NCI-H187 (cell line): ENCODE measurements at places on chromosomes 1 and 21.

DNA sequence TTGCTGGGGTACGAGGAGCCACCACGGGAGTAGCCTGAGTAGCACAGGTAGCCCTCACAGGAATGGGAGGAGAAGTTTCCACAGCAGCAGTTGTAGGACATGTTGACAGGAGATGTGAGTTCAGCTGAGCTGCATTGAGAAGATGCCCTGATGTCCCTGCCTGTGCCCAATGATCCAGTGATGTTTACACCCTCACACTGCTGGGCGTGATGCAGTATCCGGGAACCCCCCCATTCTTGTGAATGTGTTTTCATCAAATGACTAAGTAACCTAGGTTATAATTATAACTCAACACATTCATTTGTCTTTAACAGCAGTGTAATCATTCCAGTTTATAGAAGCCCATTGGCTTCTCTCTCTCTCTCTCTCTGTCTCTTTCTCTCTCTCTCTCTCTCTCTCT, at the start of gene KRTAP23-1:
Gene KRTAP23-1, minus strand, starts transcription at position 101 of the 400 bp plus-strand sequence. Its CDS starts 0 bp downstream, at position 101.
- DNase-seq = no peak

GRCh38 chr1:91015358-91015780, 6.5 kb downstream of the ZNF644 start:
- no peak for DNase-seq

DNA sequence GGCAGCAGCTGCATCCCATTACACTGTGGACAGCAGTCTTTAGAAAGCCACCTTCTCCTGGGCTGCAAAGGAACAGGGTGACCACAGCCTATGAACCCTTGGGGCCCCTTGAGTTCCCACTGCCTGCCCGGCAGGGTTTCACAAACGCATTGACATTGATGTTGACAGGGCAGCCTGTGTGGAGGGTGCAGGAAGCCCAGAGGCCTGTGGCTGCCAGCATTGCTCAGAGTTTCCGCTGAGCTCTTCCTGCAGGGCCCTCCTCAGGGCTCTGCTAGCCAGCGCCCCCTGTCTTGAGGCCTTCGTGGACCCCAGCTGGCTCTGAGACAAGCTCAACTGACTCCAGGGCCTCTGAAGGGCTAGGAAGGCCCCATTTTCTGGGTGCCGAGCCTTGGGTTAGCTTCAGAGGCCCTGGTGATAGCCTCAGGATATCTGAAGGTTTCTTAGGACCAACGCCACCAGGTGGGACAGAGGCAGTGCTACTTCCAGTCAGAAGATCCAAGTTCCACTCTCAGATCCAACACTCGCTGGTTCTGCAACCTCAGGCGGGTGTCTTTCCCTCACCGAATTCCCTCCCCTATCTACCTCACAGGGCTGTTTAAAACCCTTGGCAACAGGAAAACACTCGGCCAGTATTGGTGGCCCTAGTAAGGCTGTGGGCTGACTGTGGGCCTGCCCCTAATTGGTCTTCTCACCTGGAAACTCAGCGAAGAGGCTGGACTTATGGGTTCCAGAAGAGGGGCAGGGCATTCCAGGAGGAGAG, 27.2 kb upstream of the EPS8L3 start:
- DNase-seq = no peak

- DNase-seq = peak; percentile 57
Observed at GRCh38 chr1:154837672-154838171, 32.4 kb downstream of the KCNN3 start.

DNA sequence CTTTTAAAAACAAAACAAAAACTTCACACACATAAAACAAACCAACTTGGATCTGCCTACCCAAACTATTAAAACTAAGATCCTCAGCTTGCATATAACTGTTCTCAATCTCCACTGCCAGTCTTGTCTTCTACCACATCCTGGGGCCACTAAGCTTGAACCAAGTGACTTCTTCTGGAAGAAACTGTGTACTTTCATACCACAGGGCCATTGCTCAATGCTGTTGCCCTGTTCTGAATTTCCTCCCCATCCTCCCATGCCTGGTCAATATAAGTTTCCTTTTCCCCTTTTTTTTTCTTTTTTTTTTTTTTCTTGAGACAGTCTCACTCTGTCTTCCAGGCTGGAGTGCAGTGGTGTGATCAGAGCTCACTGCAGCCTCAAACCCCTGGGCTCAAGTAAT, 109.9 kb downstream of the KIAA0319L start:
- no peak for DNase-seq

DNA sequence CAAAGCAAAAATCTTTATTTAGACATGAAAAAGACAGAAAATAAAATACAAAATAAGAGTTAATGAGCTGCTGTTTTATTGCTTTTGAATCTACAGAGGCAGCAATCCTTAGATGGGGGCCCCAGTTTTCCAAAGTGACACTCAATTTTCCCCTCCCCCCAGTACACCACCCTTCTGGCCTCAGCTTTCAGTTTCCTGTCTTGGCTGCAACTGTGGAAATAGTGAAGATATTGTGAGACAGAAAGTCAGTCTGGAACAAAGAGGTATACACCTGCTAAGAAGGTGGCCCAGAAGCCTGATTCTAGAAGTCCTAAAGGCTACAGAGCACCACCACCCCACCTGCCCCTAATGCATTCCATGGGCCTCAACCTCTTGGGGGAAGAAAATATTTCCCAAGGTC, 1.1 kb upstream of the MTMR11 start:
- DNase-seq = no peak

- no peak for DNase-seq
Observed at GRCh38 chr1:193519922-193520321, 333.5 kb upstream of the B3GALT2 start.

GRCh38 chr1:207282496-207283380, 38.7 kb upstream of the CD55 start:
- no peak for DNase-seq

DNA sequence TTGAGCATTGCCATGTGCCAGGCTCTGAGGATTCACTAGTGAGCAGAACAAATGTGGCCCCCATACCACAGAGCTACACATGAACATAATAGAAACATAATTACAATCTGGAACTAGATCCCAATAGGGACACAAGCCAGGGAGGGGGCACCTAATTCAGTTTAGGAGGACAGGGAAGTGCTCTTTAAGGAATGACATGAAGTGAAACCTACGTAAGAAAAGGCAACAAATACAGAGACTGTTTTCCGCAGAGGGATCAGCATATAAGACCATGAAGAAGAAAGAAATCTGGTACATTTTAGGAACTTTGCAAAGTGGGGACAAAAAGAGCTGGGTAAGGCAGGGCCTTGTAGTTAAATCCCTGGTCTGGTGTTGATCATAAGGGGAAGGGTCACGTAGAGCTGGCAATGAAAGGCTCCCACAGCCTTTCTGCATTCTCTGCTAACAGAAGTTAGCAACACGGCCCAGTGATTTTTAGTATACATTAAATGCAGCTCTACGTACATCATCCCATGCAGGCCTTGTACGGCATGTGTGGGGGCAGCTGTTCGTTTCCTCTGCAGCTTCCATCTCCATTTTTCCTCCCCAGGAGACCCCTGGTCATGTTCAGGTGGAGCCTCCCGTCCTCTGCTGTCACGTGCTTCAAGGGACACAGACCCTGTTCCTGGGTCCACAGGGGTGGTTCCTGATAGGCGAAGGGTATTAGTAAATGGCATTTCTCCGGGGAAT, 26.8 kb upstream of the SLC30A1 start:
- no peak for DNase-seq

GRCh38 chr1:208061118-208061517, 150.2 kb upstream of the CD34 start:
- DNase-seq = no peak

DNA sequence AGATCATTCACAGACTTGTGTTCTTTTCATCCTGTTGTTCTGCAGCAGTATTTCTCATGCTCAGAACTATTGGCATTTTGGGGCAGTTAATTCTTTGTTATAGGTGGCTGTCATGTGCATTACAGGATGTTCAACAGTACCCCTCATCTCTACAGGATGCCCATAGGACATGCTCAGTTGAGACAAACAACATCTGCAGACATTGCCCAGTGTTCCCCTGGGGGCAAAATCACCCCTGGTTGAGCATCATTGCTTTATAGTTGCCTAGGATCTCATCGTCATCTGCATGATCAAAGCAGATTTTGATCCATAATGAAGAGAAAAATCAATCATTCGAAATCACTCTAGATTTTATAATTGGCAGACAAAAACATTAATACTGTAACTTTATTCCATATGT, 222.5 kb upstream of the CACYBP start:
- DNase-seq = no peak
